CD4-positive, alpha-beta T cell treated with Interleukin-12 subunit alpha and Interleukin-12 subunit beta, for 1 hour (primary cell): ENCODE measurements at places on chromosomes 13 and 19.

- no peak for DNase-seq
Measured at GRCh38 chr19:34834472-34835061, 61.6 kb upstream of the ZNF599 start.

DNA sequence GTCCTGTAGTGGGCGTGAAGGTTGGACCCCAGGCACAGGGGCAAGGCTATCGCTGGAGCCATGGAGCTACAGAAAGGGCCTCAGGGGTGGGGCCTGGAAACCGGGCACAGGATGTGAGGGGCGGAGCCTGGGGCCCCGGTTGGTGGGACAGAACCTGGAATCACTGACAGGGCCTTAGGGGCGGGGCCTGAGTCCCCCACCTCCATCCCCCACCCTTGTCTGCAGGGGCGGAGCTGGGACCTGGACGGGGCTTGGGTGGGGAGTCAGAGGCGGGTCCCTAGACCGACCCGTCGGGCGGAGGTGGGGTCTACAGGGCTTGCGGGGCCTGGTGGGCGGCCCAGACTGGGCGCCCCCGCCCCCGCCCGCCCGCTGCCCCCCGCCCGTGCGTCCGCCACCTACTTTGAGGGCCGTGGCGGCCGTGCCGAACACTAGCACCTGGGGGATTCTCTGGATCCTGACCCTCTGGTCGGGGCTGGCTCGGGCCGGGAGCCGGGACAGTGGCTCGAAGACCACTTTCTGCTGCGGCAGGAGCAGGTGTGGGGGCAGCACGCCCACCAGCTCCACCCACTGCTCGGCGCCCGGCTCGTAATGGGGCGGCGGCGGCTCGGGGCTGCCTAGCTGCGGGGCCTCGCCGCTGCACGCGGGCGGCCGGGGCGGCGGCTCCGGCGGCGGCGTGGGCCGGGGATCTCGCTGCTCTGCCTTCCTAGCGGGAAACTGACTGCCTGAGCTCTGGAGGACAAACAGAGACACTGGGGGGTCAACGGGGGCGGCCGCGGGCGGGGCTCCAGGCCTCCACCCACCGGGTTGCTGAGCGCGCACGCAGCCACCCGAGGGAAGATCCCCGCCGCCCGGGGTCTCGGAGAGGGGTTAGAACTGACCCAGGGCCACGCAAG lies 26.3 kb downstream of the DCAF15 start:
- DNase-seq = peak; percentile 50

GRCh38 chr19:43331435-43332010 lies 22.0 kb upstream of the CD177 start:
- DNase-seq = no peak

DNA sequence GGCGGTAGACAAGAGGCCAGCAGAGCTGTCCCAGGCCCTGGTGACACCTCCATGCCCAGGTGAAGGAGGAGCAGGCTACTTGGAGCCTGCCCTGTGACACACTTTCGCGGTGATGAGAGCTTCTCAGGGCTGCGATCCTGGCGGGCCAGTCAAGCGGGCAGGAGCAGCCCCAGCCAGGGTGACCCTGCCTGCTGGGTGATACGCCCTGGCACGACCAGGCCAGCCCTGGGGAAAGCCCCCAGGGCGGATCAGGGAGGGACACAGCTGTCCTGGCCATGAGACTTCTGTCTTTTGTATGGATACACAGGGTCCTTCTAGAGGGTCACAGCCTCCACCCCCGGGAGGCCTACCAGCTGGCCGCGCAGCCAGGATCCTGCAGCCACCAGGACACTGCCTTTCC lies 13.1 kb downstream of the DNM2 start:
- no peak for DNase-seq

GRCh38 chr13:32036757-32037156 lies 5.2 kb downstream of the FRY start:
- no peak for DNase-seq

- no peak for DNase-seq
Measured at GRCh38 chr13:111449041-111449440, 128.6 kb downstream of the TEX29 start.

- no peak for DNase-seq
Measured at GRCh38 chr19:50005428-50005827, 19.7 kb downstream of the VRK3 start.

GRCh38 chr19:3721131-3721886 lies 13.1 kb downstream of the TJP3 start:
- peak; percentile 91 for DNase-seq

DNA sequence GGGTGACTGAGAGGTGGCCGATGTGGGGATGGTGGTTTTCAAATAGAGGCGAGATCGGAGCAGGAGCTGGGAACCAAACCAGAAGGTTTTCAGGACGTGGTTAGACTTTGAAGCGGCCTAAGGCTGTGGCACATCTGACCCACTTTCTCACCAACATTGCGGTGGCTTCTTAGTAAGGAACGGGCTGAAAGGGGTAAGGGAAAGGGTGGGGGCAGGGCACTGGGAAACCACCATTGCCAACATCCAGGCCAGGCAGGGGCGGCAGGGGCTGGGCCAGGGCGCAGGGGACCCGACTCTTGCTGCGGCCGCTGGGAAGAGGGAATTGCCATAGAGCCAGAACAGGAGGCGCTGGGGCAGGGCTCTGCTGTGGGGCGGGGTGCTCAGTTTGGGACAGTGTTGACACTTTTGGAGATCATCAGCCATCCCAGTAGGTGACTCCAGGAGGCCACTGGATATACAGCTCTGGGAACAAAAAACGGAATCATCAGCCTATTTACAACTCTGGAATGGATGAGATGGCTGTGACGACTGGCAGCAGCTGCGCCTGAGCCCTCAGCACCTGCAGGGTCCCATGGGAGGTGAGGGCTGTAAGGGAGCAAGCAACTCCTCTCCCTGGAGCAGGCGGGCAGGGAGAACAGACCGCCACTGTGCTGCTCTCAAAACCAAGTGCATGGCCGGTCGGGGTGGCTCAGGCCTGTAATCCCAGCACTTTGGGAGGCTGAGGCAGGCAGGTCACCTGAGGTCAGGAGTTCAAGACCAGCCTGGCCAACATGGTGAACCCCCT lies 52.2 kb downstream of the IRS2 start:
- no peak for DNase-seq

- no peak for DNase-seq
Measured at GRCh38 chr13:64332048-64332447, 2898.1 kb downstream of the PCDH9 start.

DNA sequence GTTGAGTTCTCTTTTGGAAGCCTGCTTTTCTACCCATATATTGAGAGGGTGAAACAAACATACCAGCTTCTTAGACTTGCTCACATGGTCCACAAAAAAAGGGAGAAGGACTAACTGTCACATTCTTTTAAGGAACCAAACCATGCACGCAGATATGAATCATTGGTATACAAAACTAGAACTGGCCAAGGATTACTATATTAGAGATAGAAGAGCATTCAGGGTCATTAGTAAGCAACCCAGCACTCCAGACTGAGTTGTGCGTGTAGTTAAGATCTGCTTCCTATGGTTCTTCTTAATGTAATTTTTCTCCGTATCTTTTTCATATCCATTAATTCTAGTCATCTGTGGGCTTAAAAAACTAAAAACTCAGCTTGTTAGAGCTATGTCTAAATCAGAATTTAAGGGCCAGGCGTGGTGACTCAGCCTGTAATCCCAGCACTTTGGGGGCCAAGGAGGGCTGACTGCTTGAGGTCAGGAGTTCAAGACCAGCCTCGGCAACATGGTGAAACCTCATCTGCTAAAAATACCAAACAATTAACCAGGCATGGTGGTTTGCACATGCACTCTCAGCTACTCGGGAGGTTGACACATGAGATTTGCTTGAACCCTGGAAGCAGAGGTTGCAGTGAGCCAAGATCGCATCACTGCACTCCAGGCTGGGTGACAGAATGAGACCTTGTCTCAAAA lies 19.6 kb downstream of the ALG5 start:
- no peak for DNase-seq

DNA sequence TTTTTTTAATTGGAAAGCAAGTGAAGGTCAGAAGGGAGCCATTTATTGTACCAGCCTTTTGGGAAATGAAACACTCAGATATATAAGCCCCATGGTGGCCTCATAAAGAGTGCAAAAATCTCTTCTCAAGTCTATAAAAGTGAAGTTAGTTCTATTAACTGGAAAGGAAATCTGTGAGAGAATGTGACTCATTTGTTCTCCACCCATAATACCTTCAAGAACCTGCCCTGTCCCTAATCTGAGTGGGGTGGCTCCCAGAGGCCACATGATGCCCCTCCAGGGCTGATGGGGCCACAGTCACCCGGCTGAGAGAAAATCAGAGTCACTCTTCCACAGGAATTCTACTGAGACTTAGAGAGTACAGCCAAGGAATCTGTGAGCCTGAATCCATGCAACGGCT lies 65.8 kb upstream of the SERP2 start:
- DNase-seq = no peak

- DNase-seq = no peak
Measured at GRCh38 chr13:46476174-46476573, 76.8 kb upstream of the LRCH1 start.

GRCh38 chr19:46721269-46722003 lies 4.5 kb upstream of the PRKD2 start:
- DNase-seq = no peak
